Stimulated activated CD8-positive, alpha-beta memory T cell treated with anti-CD3 and anti-CD28 coated beads, Interleukin-2, amount 100 ng/mL, for 1 hour (primary cell): ENCODE measurements at places on chromosomes 1 and 21.

DNA sequence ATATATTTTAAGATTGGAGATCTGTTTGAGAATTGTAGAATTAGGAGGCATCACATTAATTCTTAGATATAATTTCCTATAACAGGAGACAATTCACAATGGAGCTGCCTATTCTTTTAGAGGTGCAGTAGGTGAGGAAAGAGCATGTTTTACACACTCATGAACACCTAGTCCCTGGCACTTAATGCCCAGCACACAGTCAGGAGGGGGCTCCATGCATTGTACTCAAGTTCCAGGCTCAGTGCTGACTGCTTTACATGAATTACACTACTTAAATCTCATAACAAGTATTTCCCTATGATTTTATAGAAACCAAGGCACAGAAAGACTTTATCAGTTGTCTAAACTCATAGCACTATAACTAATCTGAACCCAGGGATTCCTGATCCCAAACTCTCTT lies 360 bp upstream of the GBP3 start:
- DNase-seq, result no peak

DNA sequence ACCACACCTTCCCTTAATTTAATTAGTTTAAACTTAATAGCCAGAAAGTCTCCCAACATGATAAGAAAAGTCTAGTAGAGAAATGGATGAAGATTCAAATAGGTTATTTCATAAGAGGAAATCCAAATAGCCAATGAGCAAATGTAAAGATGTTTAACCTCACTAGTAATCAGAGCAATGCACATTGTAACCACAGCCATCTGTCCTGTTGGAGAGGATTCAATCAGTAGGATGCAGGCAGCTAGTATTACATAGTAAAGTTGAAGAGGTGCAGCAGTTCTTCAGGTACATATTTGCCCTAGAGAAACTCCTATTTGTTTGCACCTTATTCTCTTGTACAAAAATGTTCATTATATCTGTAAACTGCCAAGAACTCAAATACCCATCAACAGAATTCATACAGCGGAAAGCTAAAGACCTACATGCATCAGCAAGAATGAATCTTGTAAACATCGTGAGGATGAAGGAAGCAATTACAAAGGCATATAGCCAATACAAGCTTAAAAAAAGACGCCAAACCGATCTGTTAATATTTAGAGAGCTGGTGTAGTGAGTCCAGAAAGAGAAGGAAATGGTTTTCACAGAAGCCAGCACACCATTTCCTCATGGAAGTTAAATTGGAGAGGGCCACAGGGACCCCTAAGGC lies 27.9 kb downstream of the DIP2A start:
- DNase-seq, result no peak

DNA sequence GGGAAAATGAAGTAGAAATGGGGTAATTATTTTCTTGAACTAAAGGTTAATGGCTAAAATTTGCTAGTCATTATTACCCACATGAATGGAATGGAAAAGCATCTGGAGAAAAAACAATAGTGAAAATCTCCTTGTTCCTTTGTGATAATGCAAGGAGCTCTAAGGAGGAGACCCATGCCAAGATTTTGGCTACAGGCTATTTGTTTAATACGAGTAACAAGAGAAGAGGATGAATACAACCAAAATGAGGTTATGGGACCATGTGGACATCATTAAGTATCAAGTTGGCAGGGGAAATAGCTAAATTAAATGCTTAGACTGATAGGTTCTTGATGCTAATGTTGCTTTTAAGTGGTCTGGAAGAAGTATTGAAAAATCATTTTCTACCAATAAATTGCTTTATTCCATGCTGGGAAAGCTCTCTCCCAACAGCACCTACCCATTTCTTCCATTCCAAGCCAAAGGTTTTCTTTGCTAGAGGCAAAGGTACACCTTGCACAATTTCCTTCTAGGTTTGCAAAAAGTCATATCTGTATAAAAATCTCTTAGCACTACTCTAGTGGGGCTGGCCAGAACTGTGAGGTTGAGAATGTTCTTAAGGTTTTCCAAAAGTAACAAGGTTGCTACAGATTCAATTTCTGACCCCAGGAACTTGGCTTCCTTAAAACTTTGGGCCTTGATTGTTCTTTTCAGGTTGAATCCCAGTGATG lies 100.2 kb downstream of the SMYD2 start:
- no peak for DNase-seq

DNA sequence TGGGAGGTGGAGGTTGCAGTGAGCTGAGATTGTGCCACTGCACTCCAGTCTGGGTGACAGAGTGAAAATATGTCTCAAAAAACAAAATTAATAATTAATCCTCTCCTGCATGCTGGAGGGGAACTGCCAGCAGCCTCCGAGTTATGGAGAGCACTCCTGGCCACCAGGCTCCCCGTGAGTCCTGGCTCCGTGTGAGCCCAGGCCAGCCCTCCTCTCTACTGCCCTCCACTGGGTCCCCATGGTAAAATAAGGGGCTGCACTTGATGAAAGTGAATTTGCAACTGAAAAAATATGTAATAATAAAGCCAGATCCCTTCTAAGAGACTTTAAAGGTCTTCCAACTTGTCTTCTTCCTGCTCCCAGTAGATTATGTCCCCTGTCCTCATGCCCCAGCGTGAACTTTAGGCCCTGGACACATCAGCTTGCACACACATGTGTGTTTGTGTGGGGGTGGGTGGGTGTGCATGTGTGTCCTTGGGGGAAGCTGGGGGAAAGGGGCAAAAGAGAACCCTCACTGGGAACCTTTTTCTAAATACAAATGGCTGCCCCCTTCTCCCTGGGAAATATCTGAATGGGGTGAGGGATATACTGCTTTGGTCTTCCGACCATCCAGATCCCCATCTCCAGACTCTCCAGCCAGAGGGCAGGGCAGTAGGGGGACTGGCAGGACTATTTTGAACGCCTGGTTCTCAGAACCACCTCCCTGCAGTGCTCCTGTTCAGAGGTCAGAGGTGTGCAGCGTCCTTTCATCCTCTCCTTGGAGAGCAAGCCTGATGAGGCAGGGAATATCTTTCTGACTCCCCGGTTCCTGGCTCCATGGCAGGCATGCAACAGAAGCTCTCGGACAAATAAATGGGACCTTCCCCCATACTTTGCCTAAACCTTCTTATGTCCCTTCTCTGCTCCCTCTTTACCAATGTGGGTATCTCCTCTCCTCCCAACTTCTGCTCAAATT lies 26.2 kb downstream of the NEK2 start:
- DNase-seq, result no peak

DNA sequence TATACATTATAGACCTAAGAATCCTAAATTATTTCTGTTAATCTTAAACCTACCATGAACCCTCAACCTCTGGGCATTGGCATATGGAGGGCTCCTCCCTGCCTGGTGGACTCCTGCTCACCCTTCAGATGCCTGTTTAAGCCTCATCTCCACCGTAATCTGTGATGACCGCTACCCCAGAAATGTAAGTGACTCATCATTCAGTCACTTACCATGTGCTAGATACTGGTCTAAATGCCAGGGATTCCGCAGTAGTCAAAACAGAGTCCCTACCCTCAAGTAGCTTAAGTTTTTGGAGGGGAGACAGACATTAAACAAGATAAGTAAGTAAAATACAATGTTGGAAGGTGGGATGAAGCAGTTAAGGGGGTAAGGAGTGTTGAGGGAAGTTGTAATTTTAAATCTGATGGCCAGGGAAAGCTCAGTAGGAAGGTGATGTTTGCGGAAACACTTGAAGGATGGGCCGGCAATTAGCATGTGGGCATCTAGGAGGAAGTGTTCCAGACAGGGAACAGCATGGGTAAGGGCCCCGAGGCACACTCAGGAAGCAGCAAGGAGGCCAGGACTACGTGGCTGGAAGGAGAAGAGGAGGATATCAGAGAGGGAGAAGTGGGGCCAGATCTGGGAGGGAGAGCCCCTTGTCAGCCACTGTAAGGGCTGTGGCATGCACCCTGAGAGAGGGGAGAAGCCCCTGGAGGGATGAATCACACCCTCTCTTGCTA lies 141.7 kb upstream of the HOOK1 start:
- DNase-seq, result no peak

DNA sequence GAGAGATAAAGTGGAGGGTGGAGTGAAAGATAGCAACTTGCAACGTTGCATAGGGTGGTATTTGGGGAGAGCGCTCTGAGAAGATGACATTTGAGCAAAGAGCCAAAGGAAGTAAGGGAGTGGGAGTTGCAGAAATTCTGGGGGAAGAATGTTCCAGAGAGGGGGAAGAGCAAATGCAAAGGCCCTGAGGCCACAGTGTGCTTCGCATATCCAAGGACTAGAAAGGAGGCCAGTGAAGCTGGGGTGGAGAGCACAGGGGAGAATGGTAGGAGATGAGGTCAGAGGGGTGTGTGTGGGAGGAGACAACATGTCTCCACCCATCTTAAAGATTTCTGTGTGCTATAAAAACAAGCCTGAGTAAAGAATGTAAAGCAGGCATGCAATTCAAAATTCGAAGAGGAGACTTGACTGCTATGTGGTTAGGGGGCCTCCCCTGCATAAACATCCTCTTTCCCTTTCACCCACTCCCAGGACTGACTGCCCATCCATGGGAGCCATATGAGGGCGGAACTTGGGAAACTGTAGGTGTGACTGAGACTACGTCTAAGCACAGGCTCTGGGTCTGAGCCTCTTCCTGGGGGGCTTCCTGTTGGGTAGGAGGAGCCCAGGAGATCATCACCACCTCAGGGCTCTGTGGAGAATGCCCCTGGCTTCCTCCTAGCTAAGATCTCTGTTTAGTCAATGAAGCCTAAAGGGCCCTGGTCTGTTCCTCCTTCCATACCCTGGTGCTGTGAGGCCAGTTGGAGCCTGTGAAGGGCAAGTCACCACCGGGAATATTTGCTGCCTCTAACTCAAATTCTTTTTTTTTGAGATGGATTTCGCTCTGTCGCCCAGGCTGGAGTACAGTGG lies 2.9 kb upstream of the CLIC4 start:
- no peak for DNase-seq

- DNase-seq, result no peak
These were observed 52.6 kb upstream of the ETS2 start for GRCh38 chr21:38753114-38753513.

GRCh38 chr1:162626761-162627160 lies 5.5 kb upstream of the DDR2 start:
- no peak for DNase-seq
